ENCODE measurements at places on chromosomes 7 and 10.

GRCh38 chr10:47286591-47287315 lies 13.2 kb upstream of the GDF10 start:
- DNase-seq, result no peak

- DNase-seq, result no peak
Observed at GRCh38 chr7:22268884-22269421, 88.0 kb downstream of the RAPGEF5 start.

GRCh38 chr7:4138866-4139265 lies 543.2 kb upstream of the FOXK1 start:
- DNase-seq, result no peak

GRCh38 chr10:121889212-121889611 lies 38.6 kb downstream of the ATE1 start:
- no peak for DNase-seq

DNA sequence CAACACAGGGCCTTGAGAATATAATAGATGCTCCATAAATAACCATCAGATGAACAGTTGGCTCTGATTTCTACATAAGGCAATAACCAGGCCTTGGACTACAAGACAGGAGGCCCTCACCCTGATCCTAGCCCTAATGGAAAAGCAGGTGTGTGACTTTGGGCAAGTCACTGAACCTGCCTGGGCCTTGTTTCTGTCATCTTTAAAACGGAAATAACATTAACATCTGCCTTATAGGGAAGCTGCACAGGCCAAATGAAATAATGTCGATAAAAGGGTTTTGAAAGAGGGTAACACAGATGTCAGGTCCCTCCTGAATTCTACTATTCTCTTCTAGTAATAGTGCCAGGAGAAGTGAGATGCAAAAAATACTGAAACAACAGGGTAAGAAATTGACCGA lies 20.7 kb downstream of the PIK3AP1 start:
- no peak for DNase-seq

DNA sequence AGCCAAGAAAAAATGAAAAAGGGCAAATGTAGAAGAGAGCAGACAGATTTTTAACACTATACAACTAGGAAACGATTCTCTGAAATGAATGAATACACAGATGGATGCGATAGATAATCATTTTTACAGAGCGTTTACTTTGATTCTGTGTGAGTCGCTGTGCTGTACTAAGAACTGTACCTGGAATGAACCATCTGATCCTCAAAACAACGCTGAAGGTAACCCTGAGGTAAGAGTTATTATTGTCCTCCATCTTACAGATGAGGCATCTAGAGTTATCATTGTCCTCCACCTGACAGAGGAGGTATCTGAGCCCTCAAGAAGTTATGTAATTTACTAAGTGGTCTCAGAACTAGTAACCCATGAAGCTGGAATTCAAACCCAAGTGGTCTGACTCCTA lies 80.2 kb downstream of the CHCHD3 start:
- DNase-seq, result no peak

GRCh38 chr10:88505680-88506215 lies 77.4 kb downstream of the RNLS start:
- DNase-seq, result no peak

DNA sequence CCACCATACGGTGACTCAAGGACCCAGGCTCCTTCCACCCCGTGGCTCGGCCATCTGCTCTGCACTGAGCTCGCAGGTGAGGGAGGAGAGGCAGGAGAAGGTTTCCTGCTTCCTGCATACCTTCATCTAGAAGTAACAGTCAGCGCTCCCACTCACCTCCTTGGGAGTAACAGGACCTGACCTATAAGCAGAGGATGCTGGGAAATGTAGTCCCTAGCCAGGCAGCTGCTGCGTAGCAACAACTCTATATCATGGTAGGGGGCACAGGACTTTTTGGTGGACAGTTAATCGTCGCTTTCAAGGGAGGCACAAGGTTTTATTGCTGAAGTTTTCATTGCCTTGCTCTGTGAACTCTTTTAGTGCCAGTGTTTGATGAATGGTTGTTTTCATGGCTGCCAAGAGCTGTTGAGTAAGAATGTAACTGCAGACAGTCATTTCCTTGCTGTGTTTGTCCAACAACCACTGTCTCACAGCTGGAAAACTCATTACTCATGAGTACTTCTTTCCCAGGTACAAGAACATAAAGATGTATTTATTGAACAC lies 10.2 kb upstream of the ZFYVE27 start:
- DNase-seq, result no peak

DNA sequence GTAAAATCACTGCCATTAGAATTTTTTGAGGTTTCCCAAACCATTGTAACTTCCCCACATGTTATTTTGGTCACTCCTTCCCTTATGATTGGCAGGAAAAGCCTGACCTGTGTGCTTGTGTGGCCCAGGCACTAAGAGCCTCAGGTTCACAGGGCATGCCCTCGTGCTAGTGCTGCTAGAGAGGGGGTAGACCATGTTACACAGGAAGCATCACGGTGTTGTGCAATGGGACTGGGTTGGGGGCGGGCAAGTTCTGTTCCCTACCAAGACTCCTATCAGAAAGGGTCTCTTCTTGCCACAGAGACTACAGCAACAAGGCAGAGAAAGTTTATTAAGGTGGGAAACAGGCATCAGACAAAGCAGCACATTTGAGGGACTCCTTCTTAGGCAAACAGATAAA lies 32.2 kb downstream of the LSM5 start:
- no peak for DNase-seq

DNA sequence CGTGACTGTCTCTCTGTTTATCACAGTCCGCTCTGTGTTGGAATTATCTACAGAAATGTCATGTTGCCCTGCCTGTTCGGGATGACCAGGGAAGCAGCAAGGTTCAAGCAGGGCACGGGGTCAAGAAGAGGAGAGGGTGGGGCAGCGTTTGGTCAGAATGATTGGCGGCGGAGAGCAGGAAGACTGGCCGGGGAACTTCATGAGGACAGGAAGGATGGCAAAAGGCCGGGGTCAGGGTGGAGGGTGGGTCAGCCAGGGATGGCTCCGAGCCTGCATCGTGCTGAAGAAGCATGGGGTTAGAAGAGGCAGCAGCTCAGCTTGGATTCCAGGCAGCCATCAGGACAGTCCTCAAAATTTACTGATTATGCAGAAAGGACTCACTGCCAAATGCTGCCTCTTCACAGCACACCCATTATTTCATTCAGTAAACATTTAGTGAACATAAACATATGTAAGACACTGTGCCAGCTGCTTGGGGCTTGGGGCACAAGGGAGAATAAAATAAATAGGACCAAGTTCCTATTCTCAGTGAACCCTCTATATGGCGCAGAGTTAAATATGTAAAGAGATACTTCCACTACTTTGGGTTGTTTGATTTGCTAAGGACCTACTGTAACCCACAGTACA lies 42.8 kb downstream of the WNT2 start:
- no peak for DNase-seq

DNA sequence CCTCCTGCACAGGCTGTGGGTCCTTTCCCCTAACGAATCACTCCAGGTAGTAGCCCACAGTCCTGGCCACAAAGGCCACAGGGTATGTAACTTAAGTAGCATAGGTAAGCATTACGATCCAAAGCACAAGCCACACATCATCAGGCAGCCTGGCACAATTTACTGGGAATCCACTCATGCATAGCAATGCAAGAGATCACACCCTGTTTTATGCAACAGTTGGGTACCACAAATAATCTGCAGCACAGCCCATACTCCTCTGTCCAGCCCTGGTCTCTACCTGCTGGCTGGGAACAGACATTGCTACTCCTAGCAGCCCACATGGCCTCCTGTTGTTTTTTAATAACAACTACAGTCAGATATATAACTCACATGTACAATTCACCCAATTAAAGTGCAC lies 34.3 kb downstream of the SRPK2 start:
- no peak for DNase-seq

GRCh38 chr10:112278871-112279270 lies 4.3 kb upstream of the TECTB start:
- no peak for DNase-seq

DNA sequence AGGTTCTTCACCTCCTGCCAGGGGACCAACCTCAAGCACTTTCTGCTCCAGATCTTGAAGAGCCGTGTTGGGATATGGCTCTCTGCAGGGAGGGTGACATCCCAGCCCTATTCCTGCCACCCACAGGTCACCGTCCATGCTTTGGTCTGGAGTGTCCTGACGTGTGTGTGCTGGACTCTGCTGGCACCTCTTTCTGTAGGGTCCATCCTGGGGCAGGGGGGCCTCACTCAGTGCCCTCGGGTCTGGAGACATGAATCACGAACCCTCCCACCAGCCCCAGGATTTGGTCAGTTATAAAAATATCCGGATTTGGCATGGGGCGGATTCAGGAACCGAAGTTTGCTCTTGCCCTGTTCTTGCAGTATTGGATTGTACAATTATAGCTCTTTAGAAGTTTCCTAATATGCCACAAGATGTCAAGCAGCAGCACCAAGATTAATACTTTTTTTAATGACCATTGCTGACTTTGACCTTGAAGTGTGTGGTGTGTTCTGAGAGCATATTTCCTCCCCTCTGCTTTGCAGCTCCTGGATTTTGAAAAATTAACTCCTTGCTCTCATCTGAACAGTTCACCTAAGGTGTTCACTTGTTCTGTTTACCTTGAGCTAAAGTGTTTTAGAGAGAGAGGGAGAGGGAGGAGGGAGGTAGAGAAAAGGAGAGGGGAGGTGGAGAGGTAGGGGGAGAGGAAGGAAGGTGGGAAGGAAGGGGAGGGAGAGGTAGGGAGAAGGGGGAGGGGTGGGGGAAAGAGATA lies 95.4 kb upstream of the SHH start:
- DNase-seq, result no peak

- no peak for DNase-seq
Observed at GRCh38 chr7:7522421-7522820, 13.3 kb downstream of the COL28A1 start.

DNA sequence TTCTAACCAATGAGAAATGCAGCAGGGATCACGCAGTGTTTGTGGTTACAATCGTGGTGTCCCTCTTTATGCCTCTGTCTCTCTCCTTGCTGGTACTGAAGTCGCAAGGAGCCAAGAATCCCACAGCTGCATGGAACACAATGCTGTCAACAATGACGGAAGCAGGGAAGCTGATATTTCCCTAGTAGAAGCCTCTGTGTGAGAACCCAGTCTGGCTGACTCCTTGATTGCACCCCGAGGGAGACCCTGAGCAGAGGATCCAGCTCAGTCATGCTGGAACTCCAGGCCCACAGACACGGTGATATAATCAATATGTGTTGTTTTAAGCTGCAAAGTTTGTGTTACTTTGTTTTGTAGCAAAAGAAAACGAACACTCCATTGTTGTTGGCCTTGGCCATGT lies 677.9 kb downstream of the PARD3 start:
- DNase-seq, result no peak

DNA sequence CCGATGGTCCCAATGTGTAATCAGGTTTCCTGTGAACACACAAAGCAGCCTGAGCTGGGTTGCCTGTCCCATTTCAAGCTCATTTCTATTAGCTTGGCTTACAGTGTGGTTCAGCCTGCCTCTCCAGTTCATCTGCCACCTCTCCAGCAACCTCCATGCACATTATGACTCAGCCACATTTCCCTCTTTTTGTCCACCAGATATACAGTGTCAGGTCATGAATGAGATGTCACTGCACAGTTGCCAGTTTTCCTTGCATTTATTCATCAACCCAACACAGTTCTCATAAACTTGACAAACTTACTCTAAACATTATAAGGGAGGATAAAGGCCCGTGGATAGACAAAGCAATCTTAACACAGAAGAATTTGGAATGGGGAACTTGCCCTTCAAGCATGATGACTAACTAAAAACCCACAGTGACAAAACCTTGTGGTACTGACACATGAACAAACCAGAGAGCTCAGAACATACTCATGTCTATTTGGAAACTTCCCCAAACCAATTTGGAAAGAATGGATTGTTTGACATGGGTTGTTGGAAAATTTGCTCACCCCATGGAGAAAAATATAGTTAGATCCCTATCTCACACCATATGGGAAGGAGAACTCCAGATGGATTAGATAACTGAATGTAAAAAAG lies 2.5 kb upstream of the CFAP58 start:
- DNase-seq, result no peak

DNA sequence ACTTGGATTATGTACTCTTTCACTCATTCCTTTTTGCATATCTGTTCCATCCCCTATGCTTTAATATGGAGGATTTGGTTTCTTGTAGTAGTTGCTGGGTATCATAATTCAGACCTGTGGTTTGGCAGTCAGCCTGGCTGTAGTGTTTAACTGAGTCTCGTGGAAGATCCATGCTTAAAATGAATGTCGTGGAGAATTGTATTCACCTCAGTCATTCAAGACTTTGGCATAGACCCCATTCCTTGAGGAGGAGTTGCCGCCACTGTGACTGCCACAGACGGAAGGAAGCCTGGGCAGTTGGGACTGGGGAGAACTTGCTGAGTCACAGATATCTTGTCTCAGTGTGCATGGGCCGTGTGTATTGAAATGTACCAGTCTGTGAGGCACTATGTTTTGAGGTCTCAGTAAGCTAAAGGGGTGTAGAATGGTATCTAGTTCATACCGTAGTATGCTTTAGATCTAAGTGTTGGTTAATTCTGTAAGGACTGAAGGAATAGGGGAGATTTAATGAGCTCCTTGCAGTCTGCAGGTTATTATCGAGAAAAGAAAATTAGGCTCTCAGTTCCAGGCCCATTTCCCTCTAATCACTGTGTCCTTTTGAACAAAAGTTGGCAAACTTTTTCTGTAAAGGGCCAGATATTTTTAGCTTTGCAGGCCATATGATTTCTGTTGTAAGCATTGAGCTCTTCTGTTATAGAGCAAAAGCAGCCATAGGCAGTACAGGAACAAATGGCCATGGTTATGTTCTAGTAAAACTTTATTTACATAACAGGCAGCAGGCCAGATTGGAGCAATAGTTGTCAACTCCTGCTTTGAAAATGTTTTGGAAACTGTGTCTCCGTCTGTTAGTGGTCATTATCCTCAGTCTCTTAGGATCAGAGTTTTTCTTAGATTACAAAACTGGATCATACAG lies 76.8 kb downstream of the TPST1 start:
- no peak for DNase-seq

DNA sequence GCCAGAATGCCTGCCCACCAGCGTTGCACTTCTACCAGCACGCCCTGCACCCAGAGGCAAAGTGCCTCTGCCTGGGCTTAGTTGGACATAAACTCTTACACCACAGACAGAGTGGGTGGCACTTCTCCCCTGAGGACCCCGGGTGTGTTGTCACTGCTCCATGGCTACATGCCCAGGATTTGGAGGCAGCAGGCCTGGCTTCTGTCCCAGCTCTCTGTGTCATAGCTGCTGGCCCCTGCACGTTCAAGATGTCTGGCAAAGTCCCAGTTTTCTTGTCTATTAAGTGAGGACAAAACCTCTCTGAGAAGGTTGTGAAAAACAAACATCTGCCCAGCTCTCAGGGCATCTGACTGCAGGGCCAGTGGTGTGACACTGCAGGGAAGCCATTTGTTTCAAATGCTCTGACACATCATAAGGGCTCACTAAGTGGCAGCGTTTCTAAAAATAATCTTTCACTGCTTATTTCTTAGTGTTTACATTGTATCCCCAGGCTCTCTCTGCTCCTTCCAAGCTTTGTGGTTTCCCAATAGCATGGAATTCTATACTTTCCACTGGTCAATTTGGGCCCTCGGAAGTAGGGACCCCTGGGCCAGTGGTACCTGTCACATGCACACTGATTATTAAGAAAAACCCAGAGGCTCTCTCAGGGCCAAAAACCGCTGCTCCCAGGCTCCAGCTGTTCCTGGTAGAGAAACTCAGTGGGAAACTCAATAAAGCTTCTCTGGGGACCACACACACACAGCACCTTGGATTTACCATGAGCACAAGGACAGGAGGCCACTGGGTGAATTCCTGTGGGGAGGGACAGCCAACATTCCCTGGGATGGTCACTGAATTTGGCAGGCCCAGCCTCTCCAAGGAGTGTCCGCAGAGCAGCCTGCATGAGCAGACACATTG lies 86.2 kb upstream of the ANLN start:
- no peak for DNase-seq

Data from GM10248 (cell line).